ENCODE measurements at places on chromosomes 12 and 14.

- DNase-seq, result no peak
These were observed 369.7 kb upstream of the SYT1 start for GRCh38 chr12:78494911-78495310.

- no peak for DNase-seq
These were observed 146.0 kb downstream of the FBXL14 start for GRCh38 chr12:1448336-1448735.

GRCh38 chr12:68121143-68121542, 38.4 kb downstream of the IFNG start:
- no peak for DNase-seq

GRCh38 chr12:66620026-66620425, 58.9 kb downstream of the GRIP1 start:
- no peak for DNase-seq

GRCh38 chr14:71824816-71825215, 107.4 kb upstream of the RGS6 start:
- no peak for DNase-seq

DNA sequence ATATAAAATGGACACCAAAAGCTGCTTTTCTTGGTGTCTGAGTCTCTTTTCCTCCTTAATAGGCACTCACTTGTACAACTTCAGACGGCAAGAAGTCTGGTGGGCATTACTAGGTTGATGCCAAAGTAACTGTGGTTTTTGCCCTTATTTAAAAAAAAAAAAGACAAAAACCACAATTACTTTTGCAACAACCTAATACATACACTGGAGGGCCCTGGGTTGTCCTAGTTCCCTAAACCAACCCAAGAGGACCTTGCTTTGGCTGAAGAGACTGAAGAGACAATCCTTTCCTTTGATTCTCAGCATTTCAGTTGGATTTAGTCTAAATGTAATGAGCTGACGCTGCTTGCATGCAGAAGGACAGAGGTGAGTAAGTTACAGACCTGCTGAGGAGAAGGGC, 16.2 kb upstream of the PLEKHG3 start:
- DNase-seq, result no peak

GRCh38 chr12:108597559-108598471, at the start of gene TMEM119:
Gene TMEM119 (minus strand): TSS chr12:108598084. CDS start chr12:108592383, 5,701 bp downstream.
- DNase-seq, result no peak

DNA sequence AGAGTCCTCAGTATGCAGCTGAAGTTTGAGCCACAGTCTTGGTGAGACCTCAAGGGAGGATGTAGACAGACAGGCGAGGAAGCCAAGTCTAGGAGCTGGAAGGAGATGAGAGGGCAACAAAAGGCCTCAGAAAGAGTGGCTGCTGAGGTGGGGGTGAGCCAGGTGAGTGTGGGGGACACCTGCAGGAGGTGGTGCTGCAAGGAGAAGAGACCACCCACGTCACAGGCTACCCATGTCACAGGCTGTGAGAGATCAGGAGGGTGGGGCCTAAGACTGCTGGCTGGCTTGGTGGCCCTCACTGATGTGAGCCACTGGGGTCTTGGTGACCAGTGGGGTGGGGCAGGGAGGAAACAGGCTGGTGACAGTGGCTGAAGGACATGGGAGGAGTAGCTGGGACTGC, 97.3 kb downstream of the KIF26A start:
- no peak for DNase-seq

GRCh38 chr14:34324363-34324795, 137.7 kb downstream of the SPTSSA start:
- no peak for DNase-seq

- no peak for DNase-seq
These were observed 41.6 kb downstream of the CHST11 start for GRCh38 chr12:104498211-104498801.

DNA sequence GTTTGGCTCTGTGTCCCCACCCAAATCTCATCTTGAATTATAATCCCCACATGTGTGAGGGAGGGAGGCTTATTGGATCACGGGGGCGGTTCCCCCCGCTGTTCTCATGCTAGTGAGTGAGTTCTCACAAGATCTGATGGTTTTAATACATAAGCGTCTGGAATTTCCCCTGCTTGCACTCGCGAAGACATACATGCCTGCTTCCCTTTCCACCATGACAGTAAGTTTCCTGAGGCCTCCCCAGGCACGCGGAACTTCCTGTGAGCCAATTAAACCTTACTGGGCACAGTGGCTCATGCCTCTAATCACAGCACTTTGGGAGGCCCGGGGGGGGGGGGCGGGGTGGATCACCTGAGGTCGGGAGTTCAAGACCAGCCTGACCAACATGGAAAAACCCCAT, 60.8 kb downstream of the R3HDM2 start:
- DNase-seq, result no peak

- DNase-seq, result no peak
These were observed 183.9 kb upstream of the CNOT2 start for GRCh38 chr12:70059373-70059772.

GRCh38 chr12:109652233-109652976, 61.2 kb upstream of the FAM222A start:
- no peak for DNase-seq

DNA sequence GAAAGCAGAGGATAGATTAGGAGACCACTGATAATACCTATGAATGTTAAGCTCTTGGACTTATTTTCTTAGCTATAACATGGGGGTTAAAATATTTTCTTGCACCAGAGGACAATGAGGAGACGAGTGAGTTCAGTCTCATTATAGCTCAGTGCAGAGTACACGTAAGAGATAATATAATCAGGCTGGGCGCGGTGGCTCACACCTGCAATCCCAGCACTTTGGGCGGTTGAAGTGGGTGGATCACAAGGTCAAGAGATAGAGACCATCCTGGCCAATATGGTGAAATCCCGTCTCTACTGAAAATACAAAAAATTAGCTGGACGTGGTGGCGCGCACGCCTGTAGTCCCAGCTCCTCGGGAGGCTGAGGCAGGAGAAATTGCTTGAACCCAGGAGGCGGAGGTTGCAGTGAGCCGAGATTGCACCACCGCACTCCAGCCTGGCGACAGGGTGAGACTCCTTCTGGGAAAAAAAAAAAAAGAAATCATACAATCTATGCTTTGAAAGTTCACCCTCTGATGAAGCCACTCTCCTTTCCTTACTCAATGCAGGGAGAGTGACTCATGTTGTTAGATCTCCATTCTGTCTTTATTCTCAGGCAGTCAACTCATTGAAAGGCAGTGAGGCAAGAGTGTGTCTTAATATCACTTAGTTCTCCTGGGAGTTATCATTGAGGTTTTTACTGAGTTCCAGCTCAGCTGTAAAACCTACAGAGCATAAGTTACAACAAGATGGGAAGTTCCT, 134.2 kb downstream of the SYNE2 start:
- no peak for DNase-seq

DNA sequence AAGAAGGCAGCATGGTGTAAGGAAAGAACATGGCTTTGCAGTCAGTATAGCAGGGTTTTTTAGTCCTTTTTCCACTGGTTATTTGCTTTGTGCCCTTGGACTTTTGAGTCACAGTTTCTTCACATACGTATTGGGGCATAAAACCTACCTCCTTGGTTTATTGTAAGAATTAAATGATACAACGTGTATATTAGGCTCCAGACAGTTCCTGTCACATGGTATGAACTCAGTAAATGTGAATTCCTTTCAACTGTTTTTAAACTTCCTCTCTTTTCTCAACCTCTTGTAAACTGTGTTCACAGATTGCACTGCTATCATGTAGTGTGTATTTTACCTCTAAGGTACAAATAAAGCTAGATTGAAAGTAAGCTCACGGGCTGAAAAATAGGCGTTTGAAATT, 29.5 kb downstream of the MSRB3 start:
- no peak for DNase-seq

DNA sequence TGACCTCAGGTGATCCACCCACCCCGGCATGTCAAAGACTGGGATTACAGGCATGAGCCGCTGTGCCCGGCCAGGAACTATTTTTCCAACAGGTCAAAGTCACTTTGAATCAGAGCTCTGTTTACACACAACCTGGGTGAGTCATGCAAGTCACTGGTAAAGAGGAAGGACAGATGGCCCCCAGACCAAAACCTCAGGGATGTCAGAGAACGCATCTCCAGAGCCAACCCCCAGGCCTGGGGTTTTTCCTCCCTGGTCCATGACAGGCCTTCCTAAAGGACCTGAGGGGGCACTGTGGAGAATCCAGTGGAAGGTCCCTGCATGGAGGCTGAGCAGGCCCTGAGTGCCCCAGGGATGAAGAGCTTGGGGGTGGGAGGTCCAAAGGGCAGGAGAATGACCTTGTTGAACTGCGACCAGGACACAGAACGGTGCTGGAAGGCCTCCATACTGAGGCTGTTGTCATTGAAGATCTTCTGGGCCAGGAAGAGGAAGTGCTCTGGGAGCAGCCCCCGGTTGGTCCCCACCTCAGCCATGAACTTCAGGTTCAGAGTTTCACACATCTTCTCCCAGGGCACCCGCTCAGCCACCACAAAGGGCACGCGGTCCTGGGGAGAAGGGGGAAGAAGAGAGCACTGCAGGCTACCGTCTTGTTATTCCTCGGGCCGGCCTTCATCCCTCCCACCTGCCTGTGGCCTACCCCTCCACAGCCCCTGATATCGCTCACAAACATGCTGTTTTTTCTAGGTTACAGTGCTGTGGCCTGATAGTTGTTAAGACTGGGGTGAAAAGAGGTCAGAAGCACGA, 9.1 kb downstream of the STAT6 start:
- no peak for DNase-seq

DNA sequence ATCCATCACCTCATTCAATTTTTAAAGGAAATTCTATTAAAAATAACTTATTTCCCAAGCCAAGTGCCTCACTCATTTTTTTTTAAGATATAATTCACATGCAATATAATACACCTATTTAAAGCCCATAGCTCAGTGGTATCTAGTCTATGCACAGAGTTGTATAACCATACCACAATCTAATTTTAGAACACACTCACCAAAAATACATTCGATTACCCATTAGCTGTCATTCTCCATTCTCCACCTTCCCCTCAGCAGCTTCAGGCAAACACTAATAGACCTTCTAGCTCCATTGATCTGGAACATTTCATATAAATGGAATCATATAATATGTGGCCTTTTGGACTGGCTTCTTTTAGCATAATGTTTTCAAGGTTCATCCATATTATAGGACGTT, 49.5 kb downstream of the CLMN start:
- no peak for DNase-seq

GRCh38 chr14:63432888-63433552, 110.2 kb downstream of the PPP2R5E start:
- DNase-seq, result no peak

- DNase-seq, result no peak
These were observed 17.1 kb downstream of the SLC11A2 start for GRCh38 chr12:51009056-51009440.

- DNase-seq, result no peak
These were observed 703.9 kb upstream of the ATXN7L3B start for GRCh38 chr12:73833746-73834145.

- no peak for DNase-seq
These were observed 90.8 kb downstream of the SSPN start for GRCh38 chr12:26286186-26286585.

DNA sequence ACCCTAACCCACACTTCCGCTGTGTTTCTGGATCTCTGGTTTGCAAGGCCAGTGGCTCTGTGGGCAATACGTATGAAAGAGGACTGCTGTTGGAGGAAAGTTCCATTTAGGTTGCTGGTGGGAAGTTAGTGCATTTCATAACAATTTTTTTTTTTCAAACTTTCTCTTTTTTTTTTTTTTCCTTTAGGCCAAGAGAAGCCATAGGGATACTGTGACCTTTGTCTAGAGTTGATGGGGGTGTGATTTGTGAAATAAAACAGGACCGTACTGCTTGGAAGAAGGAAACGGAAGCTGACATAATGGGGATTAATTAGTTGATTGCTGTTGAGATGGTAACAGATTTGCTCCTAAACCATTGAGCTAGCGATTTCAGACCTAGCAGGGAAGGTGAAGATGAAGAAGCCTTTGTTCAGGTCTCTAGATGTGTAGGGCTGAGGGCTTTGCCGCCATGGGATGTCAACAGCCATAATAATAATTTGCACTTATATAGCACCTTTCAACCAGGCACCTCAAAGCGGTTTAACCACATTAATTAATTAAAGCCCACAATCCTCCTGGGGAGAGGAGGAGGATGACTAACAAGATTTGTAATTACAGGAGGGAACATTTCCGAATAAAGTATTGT, 315.3 kb downstream of the ZFP36L1 start:
- DNase-seq, result no peak

DNA sequence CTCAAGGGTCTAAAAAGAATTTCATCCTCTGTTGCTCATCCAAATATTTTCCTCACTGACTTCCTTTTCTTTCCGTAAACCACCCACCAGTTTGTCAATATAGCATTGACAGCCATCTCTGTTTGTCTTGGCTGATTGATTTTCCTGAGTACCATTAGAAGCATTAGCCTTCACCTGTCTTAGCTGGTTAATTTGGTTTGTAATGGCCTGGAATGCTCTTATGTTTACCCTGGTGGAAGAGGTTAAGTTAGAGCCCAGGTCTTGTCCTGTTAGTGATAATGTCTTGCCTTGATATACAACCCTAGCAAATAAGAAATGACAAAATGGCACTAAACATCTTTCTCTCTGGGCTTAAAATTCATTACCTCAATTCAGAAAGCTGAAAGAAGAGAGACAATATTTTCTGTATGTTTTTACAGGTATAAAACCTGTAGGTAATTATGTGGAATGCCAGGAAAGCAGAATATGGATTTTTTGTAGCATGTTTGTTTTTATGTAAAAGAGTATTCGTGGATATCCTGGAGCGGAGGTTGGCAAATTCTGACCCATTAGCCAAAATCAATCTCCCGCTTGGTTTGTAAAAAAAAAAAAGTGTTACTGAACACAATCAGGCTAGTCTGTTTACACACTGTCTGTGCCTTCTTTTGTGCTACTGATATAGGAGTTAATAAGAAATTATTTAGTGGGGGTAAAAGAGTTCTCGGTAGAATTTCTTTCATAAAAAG, 224.4 kb upstream of the DAAM1 start:
- no peak for DNase-seq

DNA sequence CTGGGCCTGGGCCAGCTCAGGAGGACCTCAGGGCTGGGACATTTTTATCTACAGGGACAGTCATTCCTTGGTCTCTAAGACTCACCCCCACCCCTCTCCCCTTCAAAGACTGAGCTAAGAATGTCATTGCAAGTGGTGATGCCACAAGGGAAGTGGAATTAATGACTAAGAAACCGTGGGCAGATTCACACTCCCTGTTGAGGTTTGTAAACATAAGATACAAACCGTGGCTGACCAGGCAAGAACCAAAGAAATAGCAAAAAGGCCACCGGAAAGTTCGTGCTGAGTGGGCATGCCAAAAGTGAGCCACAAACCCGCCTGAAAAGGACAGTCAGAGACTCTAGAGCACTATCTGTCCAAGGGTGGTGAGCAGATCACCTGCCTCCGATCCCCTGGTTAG, 25.7 kb downstream of the NUAK1 start:
- DNase-seq, result no peak

GRCh38 chr14:21103411-21103709, 2.5 kb downstream of the TMEM253 start:
- no peak for DNase-seq

GRCh38 chr14:37021390-37021789, 151.0 kb downstream of the SLC25A21 start:
- DNase-seq, result no peak

- DNase-seq, result no peak
These were observed 2.1 kb upstream of the YY1 start for GRCh38 chr14:100236881-100237280.
